ENCODE measurements at places on chromosomes 11 and 22.
A peak's percentile ranks its signal among the peaks of the same experiment; 100 is the strongest.

DNA sequence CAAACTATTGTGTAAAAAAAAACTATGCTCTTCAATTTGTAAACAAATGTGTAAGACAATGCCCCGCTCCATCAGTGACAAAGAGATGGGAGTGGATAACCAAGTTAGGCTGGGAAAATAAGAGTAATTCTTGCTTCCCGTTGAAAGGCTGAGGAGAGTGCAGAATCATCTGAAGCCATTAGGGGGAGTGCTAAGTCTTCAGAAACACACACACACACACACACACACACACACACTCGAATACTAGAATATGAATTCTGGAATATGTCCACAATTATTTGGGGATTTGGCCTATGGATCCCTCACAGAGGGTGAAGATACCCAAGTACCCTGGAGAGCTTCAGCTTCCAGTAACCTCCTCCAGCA lies 27.8 kb upstream of the ROBO3 start:
- peak; percentile 69 for DNase-seq

GRCh38 chr11:79616392-79616851 lies 175.6 kb upstream of the TENM4 start:
- DNase-seq = no peak

DNA sequence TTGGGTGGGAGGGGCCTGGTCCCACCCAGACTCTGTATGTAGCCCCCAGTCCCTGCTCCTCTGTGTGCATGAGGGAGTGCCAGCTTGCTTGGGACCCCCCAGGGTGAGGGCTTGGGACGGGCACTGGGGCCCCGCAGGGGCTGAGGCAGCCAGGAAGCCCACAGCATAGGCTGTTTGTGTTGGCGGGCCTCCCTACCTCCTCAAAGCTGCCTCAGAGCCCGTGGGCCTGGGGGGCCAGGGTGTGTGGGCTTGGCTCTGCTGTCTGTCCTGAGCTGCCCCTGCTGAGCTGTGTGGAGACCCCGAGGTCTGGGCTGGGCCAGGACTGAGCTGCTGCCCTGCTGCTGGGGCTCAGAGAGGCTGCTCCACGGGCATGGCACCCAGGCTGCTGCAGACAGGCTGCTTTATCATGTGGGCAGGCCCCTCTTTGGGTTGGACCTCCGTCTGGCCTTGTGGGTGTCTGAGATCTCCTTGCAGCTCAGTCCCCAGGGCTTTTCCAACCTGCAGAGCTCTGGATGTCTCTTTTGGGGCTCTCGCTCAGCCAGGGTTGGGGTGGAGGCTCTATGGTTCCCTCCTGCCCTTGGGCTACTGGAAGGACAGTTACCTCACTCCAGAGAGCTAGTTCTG lies 3.3 kb downstream of the TSPAN4 start:
- no peak for DNase-seq

GRCh38 chr22:27585141-27585540 lies 216.4 kb downstream of the MN1 start:
- no peak for DNase-seq

DNA sequence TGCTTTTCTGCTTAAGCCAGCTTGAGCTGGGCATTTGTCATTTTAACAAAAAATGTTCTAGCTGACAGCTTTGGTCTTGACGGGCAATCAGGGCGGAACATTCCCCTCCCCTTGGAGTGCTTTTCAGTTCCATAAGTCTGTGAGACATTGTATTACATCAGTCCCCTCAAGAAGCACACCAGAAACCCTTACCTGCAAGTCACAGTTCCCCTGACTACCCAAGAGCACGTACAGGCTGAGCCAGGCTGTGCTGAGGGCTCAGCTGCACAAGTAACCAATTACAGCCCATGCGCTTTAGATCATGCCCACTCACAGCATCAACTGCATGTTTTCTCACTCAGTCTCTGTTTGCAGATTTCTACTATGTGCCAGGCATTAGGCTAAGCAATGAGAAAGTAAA lies 19.1 kb downstream of the HIRA start:
- no peak for DNase-seq

GRCh38 chr11:118164885-118165284 lies 11.6 kb downstream of the SCN2B start:
- no peak for DNase-seq

GRCh38 chr22:37633625-37634416 lies 5.6 kb upstream of the SH3BP1 start:
- peak; percentile 71 for DNase-seq

DNA sequence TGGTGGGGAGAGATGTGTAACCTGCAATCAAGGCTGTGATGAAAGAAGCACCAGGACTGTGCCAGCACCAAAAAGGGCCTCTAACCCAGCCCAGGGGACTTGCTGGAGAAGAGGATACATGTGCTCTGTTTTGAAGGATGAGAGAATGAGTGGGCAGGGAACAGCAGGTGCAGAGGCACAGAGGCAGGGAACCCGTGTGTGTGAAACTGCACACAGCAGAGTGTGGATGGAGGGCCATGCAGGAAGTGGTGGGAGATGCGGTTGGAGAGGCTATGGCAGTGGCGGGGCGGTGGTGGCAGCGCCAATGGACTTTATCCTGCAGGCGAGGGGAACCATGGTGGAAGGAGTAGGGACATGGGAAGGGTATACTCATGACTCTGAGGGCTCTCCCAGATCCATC lies 25.2 kb upstream of the LRRC32 start:
- DNase-seq = no peak

DNA sequence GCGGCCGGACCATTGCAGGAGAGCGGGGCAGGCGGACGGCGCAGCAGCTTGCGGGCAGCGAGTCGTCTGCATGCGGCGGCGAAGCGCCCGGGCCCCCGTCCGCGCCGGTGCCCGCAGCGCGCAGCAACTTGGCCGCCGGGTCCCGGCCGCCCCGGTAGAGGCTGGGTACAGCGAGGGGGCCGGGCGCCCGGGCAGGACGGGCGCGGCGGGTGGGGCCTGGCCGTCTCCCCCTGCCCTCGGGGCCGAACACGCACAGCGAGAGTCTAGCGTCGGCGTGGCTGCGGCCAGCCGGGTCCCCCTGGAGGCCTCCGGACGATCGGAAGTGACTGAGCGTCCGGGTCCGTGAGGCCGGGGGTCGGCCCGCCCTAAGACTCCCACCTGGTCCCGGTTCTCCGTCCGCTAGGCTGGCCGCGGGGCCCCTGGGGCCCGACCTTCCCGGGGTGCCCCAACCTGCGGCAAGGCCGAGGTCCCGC lies 775 bp upstream of the TRABD start:
- DNase-seq = no peak

- DNase-seq = no peak
These were observed 6.8 kb upstream of the INSC start for GRCh38 chr11:15107730-15108515.

DNA sequence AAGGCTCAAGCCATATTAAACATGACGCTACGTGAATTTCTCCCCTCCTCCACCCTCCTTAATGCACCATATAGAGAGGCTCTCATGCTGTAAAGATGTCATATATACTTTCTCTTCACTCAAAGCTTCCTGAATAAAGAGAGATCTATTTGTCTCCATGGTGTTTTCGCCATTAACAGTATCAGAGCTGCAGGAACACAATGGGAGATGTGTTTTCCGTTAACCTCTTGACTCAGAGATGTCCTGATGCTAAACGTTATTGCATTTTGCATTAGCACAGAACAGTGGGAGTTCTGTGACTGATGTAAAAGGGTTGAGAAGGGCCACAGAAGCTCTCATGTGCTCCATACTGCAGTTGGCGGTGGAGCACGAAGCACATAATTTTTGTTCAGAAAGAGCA lies 25.7 kb upstream of the BLID start:
- DNase-seq = peak; percentile 61

- DNase-seq = no peak
These were observed 18.9 kb upstream of the UVRAG start for GRCh38 chr11:75796091-75796435.

GRCh38 chr11:31799435-31800397 lies 11.4 kb downstream of the PAX6 start:
- DNase-seq = no peak

- no peak for DNase-seq
These were observed 11.9 kb downstream of the KCNJ4 start for GRCh38 chr22:38442967-38443627.

GRCh38 chr22:22111267-22111751 lies 128.7 kb upstream of the TOP3B start:
- no peak for DNase-seq

- no peak for DNase-seq
These were observed 521.0 kb downstream of the METTL15 start for GRCh38 chr11:28629235-28629634.

GRCh38 chr11:16817351-16817750 lies 78.9 kb downstream of the C11orf58 start:
- no peak for DNase-seq

- no peak for DNase-seq
These were observed 37.7 kb downstream of the DDI1 start for GRCh38 chr11:104073950-104074705.

- DNase-seq = no peak
These were observed 5.1 kb upstream of the LMO1 start for GRCh38 chr11:8268530-8269400.

- no peak for DNase-seq
These were observed 28.5 kb upstream of the MUC5B start for GRCh38 chr11:1194231-1194976.

DNA sequence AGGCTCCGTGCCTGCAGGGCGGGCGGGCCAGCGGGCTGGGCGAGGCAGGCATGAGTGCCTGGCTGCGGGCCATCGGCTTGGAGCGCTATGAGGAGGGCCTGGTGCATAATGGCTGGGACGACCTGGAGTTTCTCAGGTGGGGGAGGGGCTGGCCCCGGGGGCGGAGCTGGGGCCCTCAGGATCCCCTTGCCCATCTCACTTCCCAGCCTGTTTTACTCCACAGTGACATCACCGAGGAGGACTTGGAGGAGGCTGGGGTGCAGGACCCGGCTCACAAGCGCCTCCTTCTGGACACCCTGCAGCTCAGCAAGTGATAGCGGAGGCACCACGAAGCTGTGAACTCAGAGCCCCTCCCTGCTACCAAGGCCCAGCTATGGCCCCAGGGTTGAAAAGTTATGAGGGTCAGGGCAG lies 5.9 kb downstream of the PHOX2A start:
- DNase-seq = no peak

DNA sequence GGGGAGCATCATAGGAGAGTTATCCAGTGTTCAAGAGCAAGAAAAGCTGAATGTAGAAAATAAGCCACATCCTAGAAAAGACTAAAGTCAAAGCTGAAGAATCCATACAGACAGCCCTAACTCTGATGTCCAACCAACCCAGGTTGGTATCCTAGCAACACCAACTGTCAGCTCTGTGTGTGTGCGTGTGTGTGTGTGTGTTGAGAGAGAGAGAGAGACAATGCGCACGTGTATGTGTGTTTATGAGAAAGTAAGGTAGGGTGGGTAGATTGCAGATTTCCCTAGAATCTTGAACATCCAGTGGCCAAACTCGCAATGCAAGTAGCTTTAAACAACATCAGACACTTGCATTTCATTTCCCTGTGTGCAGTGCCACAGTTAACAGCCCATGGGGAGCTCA lies 274.9 kb downstream of the FAM181B start:
- no peak for DNase-seq

DNA sequence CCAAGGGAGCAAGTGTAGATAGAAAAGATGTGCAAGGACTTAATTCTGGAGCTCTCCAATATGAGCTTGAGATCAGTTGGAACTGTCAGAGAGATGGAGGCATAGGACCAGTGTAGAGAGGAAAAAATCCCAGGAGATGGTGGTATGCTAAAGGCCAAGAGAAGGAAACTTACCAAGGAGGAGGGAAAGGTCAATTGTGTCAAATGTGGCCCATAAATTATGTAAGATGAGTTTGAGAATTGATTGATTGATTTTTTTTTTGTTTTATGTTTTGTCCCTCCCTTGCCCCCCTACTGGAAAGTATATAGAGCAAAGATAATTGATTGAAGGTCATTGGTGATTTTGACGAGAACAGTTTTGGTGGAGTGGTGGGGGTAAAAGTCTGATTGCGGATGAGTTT lies 2.8 kb upstream of the USP2 start:
- DNase-seq = no peak

DNA sequence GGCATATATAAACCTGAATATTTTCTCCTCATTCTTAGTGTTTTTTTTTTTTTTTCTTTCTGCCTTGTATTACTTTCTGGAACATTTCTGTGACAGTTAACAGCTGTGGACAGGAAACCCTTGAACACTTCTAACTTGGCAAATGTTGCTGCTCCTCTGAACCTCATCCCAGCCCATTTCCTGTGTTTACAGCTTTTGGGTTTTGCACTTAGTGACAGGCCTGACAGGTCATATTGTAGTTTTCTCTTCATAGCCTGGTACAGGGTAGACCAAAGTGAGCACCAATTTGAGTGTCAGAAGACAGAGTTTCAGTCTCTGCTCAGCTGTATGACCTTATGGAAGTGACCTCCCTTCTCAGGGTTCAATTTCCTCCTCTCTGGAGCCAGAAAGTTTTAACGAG lies 91.6 kb downstream of the STIM1 start:
- DNase-seq = no peak

GRCh38 chr11:65112546-65113360 lies 1.1 kb downstream of the TM7SF2 start:
- no peak for DNase-seq

- DNase-seq = no peak
These were observed 123.8 kb upstream of the FGF3 start for GRCh38 chr11:69943066-69943465.

DNA sequence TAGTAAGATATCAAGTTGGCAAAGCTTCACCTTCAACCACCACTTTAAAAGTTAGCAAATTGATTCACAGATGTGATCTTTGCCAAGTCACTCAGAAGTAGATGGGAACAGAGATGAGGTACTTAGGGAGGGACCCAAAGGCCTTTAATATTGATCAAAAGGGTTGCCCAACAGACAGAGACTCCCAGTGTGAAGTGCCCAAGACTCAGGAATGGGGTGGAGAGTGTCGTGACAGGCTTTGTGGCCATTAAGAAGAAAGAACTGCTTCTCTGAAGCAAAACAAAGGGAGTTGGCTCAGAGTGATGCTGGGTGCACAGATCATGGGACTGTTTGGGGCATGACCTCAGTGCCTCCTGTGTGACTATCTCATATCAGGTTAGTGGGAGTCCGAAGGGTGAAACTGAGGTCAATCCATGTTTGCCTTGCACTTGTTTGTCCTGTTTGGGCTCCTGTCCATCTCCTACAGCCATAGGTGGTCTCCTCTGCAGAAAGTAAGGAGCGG lies 132.3 kb downstream of the APIP start:
- no peak for DNase-seq

DNA sequence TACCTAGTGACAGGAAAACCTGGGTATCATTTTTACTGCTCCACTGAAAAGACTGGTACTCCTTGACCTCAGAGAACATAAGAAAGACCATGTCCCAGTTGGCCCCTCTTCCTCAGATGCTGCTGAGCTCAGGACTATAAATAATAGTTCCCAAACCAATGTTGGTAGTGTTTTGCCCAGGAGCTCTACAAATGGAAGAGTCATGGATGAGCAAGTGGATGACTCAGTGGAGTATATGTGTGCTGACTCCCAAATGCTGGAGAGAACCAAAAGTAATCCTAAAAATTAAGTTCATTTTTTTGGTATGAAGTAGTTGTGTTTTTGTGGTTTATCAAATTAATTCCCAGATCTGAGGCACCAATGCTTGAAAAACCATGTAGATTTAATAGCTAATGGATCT lies 482.0 kb downstream of the KCNA4 start:
- no peak for DNase-seq
